Stimulated activated naive CD4-positive, alpha-beta T cell treated with Interleukin-2 at 50 U/mL for 16 hours (primary cell): ENCODE measurements at places on chromosomes 1 and 21.

GRCh38 chr1:225754940-225755641 lies 22.5 kb upstream of the SRP9 start:
- no peak for DNase-seq

DNA sequence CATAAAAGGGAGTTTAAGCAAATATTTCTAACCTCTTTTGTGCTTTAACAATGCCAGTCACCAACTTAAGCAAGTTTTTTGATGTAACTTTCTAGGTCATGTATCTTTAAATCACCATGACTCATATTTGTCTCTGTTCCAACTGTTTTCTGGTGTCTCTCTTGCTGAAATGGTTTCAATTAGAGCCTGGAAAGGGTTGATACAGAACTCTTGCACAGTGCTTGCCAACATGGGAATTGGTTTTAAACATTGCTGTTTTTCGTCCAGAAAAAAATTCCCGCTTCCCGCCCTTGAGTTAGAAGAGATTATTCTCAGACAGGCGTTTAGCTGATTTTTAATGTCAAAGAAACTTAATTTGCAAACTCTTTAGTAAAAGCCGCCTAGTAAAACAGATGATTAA lies 46.4 kb upstream of the SLC22A15 start:
- no peak for DNase-seq

- no peak for DNase-seq
Measured at GRCh38 chr21:42343101-42343500, 7.7 kb downstream of the TFF2 start.

DNA sequence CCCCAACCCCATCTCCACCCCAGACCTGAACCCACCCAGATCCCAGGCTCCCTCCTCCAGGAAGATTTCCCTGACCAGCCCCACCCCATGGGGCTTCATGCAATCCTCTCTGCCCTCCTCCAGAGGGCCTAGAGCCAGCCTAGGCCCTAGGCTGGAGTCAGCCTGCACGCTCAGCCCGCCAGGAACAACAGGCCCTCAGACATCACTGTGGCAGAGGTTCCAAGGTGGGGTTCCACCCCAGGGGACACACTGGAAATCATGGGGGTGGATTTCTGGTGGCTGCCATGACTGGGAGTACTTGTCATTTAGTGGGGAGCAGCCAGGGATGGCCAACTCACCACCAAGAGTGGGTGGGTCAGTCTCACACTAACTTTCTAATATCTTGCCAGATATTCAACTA lies 122.0 kb downstream of the GLIS1 start:
- DNase-seq = no peak

GRCh38 chr1:41976671-41977070 lies 57.9 kb upstream of the HIVEP3 start:
- no peak for DNase-seq

DNA sequence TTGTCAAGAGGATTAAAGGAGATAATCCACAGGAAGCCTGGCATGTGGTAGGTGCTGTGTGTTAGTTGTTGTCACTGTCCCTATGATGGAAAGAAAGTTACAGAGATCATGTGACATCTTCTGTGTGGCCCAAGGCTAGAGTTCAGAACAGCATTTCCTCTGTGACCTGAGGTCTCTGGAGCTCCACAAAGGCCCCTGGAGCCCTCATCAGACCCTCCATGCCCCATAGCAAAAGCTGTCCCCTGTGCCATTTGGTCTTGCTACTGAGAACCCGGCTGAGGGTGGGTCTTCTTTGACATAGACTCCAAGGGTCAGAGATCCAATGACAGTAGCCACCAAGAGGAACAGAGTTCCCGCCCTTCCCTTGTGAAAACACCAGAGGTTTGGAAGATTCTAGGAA lies 8.1 kb downstream of the CELA2B start:
- no peak for DNase-seq

- DNase-seq = no peak
Measured at GRCh38 chr1:35894183-35894582, 11.2 kb downstream of the AGO1 start.

- no peak for DNase-seq
Measured at GRCh38 chr1:198176179-198176578, 19.4 kb downstream of the NEK7 start.

DNA sequence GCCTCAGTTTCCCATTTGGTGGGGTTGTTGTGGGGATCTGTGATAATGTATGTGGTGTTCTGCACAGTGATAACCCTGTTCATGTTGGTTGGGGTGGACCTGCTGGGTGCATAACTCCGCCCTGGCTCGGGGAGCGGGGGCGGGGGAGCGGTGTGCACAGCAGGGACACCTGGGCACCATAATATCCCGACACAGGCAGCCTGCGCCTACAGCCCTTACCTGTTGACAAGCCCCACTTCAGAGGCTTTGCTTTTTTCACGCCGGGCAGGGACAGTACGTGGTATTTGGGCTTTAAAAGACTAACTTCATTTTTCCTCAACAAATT lies 48.0 kb upstream of the ACOT11 start:
- DNase-seq = no peak

GRCh38 chr1:90841473-90841872 lies 124.4 kb upstream of the BARHL2 start:
- DNase-seq = no peak

DNA sequence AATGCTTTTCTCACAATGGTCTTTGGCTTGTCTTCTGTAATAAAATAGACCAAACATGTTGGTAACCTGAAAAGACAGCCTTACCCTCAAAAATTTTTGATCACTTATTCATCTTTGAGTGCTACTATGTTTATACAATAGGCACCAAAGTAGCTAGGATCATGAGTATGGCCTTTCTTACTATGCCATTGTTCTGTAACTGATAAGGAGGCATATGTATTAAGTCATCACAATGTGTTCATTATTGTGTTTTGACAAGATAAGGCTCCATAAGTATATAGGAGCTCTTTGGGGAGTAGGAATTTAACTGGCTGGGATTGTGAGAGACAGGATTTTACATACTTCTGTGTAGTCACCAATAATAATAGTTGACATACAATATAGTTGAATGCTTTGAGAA lies 675 bp downstream of the TMCO2 start:
- no peak for DNase-seq
